ENCODE measurements at places on chromosomes 3 and 15. TPM values are rescaled to one million over a fixed set of nuclear protein-coding genes. Genes with fewer than 3 reads are reported as not detected.

DNA sequence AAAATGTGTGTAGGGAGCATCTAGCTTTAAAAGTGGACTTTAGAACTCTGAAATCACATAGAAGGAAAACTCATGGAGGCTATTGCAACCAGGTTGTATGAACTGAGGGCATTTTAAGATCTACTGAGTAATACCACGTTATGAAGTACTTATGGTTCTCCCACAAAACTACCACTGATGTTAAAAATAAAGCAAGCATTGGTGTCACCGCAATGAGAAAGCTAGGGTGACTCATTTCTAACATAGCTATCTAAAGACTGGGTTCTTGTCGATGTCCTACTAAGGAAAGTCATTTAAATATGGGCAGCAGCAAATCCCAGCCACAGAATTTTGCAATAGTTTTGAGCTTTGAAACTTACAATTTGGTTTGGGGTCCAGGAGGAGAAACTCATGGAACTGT is 584.8 kb downstream of the DIPK2A start:
- no peak for DNase-seq

GRCh38 chr3:115710799-115711198 is 87.5 kb downstream of the GAP43 start:
- no peak for DNase-seq

- DNase-seq, result no peak
Measured at GRCh38 chr15:73141216-73141900, 89.1 kb downstream of the NEO1 start.

- peak; percentile 36 for DNase-seq
Measured at GRCh38 chr3:31077021-31077601, 182.7 kb upstream of the GADL1 start.

The SLC15A2 gene
- 0.74 TPM for total RNA-seq

The MEGF11 gene
- not detected for total RNA-seq

The AADAC gene
- not detected for total RNA-seq

The TJP1 gene
- not detected for total RNA-seq
